Stimulated activated CD4-positive, alpha-beta T cell treated with anti-CD3 and anti-CD28 coated beads, Interleukin-1b, Interleukin-23, amount 100 ng/mL, for 1 hour (primary cell): ENCODE measurements at places on chromosomes 4 and X.

GRCh38 chrX:118536687-118537461 lies 41.3 kb downstream of the DOCK11 start:
- no peak for DNase-seq

DNA sequence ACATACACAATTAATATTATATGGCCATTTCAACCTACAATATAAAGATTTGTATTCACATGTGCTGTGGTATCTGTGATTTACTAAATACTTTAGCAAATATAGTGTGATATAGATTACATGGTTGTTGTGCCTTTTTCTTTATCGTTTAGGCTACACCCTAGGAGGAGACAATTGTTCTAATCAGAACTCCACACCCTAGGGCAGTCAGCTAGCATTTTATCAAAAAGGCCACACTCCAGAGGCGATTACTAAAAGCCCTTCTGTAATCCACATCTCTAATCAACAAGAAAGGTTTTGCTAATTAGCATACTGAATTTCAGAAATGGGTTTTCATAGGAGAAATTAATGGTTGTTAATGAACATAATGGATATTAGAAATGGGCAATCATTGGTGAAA lies 319.5 kb upstream of the NOCT start:
- DNase-seq = no peak

DNA sequence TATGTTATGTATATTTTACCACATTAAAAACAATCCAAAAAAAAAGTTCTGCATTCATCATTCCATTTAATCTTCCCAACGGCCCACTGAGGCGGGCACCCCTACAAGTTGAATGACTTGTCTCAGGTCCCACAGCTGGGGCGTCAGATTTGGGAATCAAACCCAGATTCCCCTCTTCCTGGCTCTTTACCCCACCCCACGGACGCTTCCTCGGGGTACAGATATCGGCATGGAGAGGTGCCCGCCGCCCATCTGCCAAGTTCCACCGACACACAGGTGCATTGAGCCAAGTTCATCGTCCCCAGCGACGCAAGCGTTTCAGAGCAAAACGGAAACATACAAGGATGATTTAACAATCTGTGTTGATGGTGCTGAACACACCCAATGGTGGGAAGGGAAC lies 36.9 kb upstream of the MAN2B2 start:
- no peak for DNase-seq

GRCh38 chr4:24568425-24568824 lies 15.9 kb downstream of the DHX15 start:
- DNase-seq = no peak

DNA sequence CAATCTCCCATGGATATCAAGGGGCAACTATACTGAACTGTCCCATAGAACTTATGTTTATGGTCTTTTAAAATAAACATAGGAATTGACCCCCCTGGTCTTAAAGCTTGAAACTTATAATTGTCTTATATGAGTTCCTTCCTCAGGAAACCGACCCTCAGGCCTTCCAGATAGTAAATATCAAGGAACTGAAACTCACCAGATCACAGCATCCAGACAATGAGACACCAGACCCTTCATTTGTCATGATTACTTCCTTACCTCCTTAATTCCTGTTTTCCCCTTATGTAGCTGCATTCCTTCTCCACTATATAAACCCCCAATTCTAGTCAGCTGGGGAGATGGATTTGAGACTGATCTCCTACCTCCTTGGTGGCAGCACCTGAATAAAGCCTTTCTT lies 94.8 kb upstream of the GRPR start:
- no peak for DNase-seq

DNA sequence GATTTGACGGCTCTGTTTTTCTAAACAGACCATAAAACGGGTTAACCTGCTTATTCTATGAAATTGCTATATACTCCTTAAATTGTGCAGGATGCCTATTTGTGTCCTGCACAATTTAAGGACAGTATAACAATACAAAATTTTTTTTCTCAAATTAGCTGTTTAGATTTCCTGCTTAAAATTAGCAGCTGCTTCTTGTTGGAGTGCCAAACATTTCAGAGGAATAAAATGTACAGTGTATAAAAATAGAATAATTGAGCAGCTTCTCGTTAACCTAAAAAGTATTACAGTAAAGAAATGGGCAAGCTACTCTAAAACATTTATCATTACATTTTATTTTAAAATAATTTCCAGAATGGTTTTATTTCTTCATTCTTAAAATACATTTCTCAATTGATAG lies 100.5 kb downstream of the PPA2 start:
- DNase-seq = no peak

- DNase-seq = no peak
Observed at GRCh38 chr4:14165222-14165920, 537.8 kb upstream of the BOD1L1 start.

DNA sequence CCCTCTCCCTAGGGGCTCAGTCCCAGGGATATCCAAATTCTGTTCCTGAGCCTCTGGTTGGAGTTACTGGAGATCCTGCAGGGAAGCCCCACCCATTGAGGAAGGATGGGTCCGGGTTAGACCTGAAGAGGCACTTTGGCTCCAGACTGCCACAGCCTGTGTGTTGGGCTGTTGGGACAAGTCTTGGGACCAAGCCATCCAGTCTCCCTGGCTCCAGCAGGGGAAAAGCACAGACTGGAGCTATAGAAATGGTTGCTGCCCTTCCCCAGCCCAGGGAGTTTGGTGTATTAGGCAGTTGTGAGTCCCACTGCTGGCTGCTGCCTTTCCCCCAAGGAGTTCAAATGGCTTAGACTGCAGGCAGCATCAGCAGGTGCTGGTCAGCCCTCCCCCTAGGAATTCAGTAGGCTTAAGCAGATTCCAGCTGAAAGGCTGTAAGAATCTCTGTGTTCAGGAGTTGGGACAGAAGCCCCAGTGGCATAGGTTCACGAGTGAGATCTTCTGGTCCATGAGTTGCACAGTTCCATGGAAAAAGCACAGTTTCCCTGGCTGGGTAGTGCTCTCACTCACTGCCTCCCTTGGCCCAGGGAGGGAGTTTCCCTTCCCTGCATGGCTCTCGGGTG lies 344.0 kb upstream of the EPHA5 start:
- no peak for DNase-seq

DNA sequence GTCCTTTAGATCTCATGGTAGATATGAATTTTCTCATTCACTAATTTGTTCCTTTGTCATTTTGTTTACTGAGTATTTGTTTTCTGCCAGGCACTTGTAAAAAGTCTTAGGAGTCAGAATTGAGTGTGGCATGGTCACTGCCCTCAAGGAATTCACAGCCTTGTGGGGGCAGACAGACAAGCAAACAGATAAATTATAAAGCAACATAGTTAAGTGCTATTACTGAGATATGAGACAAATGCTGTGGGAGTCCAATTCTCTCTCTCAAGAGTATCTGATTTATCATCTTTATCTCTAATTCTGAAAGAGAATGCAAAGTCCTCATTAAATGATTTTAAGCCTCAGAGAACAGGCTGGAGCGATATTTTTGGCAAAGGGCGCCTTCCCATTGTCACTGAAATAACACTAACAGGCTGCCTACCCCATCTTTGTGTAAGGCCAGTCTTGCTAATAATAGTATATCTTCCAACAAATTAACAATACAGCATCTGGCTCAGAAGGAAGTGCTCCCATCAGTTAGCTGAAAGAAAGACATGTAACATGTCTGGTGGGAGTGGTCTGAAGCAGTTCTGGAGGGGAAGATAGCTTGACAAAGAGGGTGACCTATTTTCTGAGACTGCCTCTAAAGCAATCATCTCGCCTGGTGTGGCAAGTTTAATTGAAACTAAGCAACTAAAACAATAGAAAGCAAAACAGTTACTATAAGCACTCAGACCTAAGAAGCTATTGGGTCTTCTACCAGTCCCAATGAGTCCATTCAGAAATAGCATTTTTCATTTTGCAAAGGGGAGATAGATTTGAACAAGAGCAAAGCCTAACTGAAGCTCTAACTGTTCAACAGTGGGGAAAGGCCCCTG lies 61.5 kb upstream of the AMOT start:
- no peak for DNase-seq

DNA sequence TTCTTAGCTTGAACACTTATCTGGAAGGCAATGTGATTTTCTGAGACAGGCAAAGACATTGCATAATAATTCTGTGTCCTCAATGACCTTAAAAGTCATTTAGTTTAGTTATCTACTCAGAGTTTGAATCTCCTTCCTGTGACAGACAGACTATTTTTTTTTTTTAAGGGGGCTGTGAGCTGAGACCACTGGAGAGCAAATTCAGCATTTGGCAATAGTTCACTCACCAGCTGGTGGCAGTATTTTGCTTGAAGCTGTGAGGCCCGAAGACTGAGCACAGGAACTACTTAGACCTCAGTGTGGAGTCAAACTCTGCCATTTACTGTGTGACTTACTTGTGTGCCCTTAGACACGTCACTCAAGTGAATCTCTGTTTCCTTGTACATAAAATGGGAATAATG lies 22.9 kb upstream of the CPE start:
- no peak for DNase-seq

DNA sequence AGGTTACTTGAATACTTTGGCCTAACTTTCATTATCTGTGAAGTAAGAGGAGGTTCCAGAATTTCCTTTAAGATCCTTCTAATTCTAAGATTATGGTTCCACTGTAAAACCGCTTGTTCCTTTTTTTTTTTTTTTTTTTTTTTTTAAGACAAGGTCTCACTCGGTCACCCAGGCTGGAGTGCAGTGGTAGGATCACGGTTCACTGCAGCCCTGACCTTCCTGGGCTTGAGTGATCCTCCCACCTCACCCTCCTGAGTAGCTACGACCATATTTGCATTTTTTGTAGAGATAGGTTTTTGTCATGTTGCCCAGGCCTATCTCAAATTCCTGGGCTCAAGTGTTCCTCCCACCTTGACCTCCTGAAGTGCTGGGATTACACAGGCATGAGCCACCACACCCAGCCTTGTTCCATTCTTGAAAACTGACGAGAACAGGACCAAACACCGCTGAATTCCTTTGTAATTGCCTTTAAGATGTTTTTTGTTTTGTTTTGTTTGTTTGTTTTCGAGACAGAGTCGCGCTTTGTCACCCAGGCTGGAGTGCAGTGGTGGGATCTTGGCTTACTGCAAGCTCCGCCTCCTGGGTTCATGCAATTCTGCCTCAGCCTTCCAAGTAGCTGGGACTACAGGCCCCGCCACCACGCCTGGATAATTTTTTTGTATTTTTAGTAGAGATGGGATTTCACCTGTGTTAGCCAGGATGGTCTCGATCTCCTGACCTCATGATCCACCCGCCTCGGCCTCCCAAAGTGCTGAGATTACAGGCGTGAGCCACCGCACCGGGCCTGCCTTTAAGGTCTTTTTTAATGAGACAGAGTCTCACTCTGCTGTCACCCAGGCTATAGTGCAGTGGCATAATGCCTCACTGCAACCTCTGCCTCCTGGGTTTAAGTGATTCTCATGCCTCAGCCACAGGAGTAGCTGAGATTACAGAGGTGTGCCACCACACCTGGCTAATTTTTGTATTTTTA lies 6.8 kb downstream of the PDS5A start:
- no peak for DNase-seq

DNA sequence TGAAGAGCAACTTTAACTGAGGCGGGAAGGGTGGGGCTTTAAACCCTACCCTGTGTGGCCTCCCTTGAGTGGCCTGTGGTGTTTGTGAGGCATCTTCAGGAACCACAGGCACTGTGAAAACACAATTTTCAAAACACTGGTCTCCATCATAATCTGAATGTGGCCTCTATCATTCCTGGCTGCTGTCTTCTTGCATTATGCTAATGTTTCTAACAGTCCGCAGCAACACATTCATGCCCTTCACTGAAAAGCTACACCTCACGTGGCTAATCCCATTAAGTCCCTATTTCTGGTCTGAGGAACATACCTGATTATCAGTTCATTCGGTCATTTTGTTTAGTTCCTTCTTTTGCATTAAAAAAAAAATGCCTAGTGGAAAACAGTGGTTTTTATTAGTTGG lies 94.6 kb downstream of the F11 start:
- no peak for DNase-seq

GRCh38 chr4:37431417-37431743 lies 186.8 kb downstream of the NWD2 start:
- no peak for DNase-seq

DNA sequence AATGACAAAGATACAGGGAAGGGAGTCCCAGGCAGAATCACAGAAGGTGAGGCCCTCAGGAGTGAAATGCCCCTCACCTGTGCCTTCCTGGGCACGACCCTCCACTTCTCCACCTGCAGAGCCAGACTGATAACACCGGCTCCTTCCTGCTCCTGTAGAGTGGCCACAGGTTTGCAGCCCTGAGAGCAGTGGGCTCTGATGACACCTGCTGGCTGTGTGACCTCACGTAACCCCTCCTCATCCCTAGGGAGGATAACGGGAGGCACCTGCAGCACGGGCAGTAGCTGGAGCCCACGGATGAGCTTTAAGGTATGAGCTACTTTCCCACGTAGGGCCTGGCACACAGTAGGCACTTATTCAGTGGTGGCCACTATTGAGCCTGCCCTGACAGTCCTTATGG lies 25.5 kb upstream of the MAN2B2 start:
- DNase-seq = no peak

- DNase-seq = no peak
Observed at GRCh38 chrX:15576019-15576418, 24.7 kb downstream of the ACE2 start.

GRCh38 chr4:184384056-184384809 lies 90.1 kb downstream of the IRF2 start:
- no peak for DNase-seq

DNA sequence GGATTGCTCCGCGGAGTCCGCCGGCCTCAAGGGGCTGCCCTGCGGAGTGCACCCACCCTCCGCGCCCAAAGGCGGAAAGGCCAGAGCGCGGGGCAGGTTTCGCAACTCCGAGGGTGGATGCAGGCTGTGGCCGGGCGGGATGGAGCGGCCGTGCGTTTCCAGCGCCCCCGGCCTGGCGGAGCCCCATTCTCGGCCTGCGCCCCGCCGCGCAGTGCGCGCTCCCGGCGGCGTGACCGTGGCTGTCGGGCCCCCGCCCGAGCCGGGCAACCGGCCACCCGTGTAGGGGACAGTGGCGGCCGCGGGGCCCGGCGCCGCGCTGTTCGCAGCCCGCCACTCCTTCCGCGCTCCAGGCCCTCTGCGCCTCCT lies 331 bp downstream of the SETD7 start:
- no peak for DNase-seq

DNA sequence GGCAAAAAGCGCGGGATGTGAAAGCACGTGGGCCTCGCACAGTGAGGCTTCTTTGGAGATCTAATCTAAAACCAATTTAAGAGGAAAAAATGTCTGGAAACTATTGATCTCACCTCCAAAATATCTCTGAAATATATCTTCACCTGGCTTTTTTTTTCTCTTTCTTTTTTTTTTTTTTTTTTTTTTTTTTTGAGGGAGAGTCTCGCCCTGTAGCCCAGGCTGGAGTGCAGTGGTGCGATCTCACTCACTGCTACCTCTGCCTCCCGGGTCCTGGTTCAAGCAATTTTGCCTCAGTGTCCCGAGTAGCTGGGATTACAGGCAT lies 383 bp upstream of the ZMAT1 start:
- DNase-seq = no peak

DNA sequence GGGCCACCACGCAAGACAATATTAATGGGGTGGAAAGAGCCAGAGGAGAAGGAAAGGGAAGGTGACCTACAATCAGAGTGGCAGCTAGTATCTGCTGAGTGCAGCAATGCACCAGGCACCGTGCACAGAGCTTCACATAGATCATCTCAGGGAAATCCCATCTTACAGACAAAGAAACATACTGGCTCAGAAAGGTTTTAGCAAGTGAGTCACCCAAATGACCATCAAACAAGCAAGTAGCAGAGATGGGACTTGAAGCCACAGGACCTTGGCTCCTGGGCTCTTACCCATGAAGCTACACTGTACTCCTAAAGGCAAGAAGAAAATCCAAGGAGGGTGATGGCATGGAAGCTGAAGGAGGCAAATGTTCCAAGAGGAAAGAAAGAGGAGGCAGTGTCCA lies 6.8 kb downstream of the ANXA5 start:
- DNase-seq = no peak
